Stimulated activated CD8-positive, alpha-beta memory T cell treated with anti-CD3 and anti-CD28 coated beads, Interleukin-4, amount 100 ng/mL, for 48 hours (primary cell): ENCODE measurements at places on chromosomes 12 and 14.

DNA sequence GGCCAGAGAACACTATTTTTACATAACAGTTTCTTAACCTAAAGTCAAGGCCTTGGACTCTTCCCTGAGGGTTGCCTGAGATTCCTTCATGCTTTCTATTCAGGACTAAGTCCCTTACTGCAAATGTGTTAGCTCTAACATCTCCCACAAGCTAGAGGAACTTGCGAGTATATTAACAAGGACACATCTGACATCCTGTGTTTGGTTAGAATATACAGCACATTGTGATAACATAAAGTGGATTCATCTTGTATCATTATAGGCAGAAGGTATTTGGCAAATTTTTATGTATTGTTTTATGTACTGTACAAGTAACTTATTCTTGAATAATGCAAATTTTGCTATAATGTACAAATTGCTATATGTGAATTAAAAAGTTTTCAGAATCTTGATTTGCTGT lies 45.5 kb downstream of the SH2B3 start:
- DNase-seq = no peak

- DNase-seq = peak; percentile 64
These were observed at the start of gene NCOR2 for GRCh38 chr12:124566997-124567672. NCOR2 (minus strand) TSS chr12:124567612; CDS start chr12:124495251, 72,361 bp downstream.

GRCh38 chr14:51998348-51998747 lies 9.0 kb downstream of the RTRAF start:
- no peak for DNase-seq

- DNase-seq = no peak
These were observed 25.4 kb downstream of the CCDC85C start for GRCh38 chr14:99578541-99579101.

DNA sequence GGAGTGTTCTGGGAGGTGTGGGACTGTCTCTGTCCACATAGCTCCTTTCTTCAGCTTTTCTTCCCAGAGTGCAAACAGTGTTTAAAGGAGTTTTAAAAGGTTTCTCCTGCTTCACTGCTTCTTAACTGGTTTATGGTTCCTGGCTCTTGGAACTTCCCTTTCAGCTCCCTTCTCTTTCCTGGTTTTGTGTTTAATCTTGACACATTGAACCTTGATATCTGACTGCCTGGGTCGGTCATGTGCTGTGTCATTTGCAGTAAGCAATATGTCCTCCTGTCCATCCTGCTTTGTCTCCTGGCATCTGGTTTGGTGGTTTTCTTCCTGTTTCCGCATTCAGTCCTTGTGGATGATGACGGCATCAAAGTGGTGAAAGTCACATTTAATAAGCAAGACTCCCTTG lies 2.2 kb downstream of the TMEM106C start:
- no peak for DNase-seq

DNA sequence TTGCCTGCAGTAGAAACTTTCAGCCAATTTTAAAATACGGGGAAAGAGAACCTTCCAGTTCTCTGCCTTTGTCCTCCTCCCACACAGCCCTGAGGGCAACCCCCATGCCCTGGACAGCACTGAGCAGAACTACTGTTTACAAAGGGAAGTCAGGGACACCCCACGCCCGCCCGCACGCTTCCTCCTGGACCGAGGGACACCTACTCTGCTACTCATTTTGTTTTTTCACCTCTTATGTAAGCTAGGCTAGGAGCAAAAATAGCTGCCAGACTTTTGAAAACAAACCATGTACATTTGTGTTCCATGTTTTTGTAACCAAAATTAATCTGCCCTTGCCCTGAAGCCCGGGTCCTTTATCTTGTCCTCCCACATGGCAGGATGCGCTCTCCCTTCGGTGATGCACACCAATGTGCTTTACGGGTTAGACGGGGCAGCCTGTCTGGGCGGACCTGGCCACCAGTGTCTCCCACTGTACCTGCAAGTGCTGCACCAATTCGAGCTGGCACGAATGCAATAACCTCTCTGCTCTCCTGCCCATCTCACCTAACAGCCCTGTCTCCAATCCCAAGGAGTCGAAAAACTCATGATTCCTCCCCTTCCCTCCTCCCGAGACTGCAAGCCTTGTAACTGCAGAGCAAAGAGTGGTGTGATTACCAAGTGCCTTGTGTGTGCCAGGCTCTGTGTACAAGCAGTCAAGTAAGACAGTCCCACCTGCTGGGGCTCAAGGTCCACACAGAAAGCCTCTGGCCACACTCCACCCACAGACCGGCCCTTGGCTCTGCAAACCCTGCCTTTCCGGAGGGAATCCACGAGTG lies 85.2 kb downstream of the CCDC88C start:
- no peak for DNase-seq

DNA sequence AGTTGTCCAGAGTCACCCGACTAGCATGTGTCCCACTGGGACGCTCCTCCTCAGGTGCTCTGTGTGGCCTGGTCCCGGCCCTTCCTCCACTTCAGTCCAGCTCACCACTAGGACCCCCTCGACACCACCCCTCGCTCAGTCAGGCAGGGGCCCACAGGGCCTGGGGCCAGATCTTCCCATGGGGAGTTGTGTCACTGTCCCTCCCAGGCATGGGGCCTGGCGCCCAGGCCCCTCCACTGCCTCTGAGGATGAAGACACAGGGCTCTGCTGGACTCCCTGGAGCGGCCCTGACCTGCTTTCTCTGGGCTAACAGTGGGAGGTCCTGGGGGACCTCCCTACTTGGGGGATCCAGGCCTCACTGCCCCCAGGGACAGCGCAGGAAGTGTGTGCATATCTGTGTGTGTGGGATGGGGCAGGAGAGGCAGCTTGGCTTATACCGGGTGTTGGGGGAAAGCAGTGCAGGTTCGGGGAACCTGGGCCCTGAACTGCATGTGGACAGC lies 43.8 kb downstream of the KRT80 start:
- no peak for DNase-seq

GRCh38 chr14:81464253-81465002 lies 64.3 kb upstream of the STON2 start:
- DNase-seq = peak; percentile 66

DNA sequence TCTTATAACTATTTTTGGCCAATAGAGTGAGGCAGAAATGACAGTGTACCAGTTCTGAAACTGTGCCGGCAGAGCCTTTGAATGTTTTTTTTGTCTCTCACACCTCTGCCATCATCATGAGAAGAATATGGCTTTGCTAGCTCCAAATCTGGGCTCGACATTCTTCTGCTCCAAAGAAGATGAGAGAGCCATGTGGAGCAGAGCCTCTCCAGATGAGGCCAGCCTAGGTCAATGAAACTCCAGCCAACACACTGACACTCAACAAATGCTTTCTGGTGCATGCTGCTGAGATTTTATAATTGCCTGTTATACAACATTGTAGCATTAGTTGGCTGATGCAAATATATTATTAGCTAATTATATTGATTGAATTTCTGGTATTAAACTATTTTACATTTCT lies 154.7 kb downstream of the SLC38A4 start:
- DNase-seq = no peak

GRCh38 chr14:102708494-102708893 lies 68.8 kb upstream of the TRAF3 start:
- DNase-seq = no peak

DNA sequence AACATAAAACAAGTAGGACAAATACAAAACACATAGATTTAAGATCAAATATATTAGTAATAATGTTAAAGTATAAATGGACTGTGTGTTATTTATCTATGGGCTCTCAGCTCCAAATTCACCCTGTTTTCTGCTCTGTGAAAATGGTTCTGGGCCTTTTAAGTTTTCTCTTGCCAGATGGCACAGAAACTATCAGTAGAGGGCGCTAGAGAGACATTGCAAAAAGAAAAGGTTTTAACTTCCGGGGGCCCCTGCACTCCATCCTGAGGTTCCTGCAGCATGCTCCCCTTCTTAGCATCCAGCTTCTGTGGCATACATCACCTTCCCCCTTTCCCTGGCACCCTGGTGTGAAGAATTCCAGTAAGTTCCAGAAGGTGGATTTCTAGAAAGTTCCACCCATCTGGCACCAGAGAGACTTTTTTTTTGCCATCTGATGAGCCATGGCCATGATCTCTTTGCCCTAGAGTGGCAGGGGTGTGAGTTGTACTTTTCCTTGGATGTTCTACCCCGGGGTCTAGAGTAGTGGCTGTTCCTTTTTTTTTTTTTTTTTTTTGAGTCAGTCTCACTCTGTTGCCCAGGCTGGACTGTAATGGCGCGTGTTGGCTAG lies 29.3 kb downstream of the ZCRB1 start:
- no peak for DNase-seq

GRCh38 chr12:80625051-80625450 lies 82.4 kb upstream of the MYF6 start:
- no peak for DNase-seq

DNA sequence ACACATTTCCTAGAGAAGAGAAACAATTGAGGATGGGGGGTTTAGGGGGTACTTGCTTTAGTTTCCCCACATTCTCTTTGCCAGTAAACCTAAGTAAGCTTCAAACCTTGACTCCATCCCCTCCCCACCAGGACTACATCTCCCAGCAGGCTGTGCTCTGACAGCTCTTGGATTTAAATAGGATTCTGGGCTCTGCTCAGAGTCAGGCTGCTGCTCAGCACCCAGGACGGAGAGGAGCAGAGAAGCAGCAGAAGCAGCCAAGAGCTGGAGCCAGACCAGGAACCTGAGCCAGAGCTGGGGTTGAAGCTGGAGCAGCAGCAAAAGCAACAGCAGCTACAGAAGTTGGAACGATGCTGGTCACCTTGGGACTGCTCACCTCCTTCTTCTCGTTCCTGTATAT lies 20.6 kb downstream of the RDH12 start:
- no peak for DNase-seq

DNA sequence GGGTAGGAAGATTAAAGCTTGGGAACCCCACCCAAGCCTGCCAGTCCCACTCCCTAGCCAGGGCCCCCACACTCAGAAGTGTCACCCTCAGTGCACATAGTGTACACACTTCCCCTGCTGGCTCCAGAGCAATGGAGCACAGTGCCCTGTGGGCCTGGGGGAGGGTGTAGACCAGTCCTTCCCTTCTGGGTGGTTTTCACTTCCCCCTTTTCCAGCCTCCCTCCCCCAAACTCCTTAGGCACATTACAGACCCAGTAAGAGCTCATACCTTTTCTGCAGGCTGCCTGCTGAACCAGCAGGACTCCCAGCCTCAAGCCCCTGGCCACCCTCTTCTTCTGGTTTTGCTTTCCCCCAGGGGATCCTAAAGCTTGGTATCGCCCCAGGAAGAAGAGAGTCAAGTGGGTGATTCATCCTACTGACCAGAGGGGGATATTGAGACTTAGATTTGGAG lies at the start of gene ZNF385A:
ZNF385A (minus strand) TSS at position 143 of the 451 bp plus-strand sequence. CDS start 219 bp downstream, outside the sequence.
- DNase-seq = no peak

GRCh38 chr12:41981758-41982157 lies 162.9 kb downstream of the GXYLT1 start:
- DNase-seq = no peak

DNA sequence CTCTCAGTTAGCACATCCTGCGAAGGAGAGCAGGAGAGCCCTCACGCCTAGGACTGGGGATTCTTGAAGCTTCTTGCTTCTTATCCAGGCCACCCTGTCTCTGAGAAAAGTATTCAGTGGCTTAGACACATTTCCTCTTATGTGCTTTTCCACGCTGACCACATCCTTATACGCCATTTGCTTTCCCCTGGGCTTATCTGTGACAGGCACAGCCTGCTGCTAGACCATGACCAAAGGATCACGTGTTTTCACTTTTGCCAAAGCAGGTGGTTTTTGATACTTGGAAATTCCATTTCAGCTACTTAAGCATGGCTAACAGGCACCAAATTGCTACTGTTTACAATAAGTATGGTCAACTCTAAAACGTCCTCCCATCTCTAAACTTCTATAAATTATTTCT lies 587.4 kb downstream of the AACS start:
- no peak for DNase-seq

DNA sequence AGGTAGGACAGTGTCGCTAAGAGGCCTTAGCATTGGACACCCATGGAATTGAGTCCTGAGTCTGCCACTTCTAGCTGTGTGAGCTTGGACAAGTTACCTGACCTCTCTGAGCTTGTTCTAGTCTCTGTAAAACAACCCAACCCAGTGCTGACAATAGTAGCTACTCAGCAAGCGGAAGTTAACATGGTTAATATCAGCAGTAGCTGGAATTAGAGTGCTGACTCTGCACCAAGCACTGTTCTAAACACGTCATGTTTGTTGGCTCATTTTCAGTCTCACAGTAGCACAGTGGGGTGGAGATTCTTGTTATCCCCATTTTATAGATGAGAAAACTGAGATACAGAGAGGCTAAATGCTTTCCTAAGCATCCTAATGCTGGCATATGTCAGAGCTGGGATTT lies 47.5 kb upstream of the RIN3 start:
- DNase-seq = peak; percentile 13

DNA sequence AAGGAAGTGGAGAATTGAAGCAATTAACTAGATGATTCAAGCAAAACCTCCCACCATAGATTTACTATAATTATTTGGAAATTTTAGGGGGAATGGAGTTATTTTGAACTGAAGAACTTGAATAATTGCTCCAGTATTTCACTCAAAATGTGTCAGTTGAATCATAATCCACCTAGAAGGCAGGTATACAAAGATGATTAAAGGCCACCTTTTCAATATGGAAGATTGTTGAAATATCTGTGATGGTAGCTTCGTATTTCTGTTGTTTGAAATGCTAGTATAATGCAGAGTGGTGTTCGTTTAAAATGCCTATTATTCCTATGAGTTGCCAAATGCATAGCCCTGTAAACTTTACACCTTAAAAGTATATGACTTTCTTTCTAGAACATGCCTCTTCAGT lies 3.1 kb downstream of the HMGA2 start:
- DNase-seq = no peak

DNA sequence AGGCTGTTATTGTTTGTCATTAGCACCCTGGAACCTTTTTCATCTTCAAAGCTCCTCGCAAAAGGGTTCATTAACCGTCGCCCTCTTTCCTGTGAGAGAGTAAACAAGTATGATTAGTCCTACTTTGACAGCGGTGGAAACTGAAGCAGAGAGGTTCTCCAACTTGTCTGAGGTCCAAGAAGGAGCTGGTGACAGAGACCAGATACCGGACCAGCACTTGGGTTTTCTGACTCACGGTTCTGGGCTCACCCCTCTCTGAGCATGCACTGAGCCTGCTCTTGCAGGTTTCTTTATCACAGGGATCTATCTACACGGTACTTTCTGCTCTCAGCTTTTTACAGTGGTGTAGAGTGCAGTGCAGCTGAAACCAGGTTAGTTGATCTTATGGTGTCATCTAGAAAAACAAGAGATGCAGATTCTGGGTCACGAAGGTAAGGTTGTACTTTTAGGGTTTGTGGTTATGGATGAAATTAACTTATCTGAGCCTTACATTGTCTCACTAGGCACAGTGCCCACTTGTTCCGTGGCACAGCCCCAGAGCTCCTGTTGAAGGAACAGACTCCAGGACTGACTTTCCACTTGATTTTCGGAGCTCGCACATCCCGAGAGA lies 62.1 kb downstream of the PPP2R5C start:
- DNase-seq = peak; percentile 85

- DNase-seq = no peak
These were observed 103.2 kb downstream of the SLC38A4 start for GRCh38 chr12:46722394-46723185.

GRCh38 chr14:90575336-90575735 lies 178.5 kb downstream of the CALM1 start:
- no peak for DNase-seq
